ENCODE measurements at places on chromosomes 3 and 15. TPM values are rescaled to one million over a fixed set of nuclear protein-coding genes. Genes with fewer than 3 reads are reported as not detected.

Gene C3orf22
- not detected for total RNA-seq

Gene KCNAB1
- total RNA-seq, result 3.6 TPM

GRCh38 chr15:90316139-90316538 lies 35.9 kb upstream of the ZNF774 start:
- no peak for DNase-seq

DNA sequence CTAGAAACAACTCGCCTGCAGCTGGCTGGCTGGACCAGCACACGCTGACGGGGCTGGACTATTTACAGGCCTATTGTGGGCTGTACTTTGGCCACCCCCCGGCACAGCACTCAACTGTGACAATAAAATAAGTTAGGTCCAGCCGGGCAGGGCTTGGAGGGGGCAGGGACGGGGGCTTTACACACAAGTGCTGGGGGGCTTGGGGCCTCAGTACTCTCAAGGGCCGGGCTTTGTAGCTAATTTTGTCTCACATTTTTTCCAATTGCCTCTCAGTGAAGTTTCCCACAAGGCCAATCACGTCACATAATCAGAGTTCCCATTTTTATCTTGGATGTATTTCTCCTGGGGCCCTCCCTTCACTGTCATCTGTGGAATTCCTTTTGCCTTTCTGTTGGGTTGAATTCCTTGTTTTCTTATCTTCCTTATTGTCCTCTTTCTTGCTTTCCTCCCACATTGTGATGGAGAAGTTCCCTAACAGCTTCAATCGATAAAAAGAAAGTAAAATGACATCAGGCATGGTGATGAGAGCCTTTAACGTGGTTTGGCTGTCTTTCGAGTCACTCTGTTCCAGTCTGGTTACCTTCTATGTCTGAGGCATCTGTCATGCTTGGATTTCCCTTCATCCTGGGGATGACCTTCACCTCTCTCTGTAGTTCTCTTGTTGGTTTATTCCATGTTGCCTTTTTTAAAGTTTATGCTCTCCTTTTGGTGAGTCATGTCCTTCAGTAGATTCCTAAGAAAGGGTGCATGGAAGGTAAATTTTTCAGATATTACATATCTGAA lies 44.1 kb upstream of the CMTM7 start:
- DNase-seq, result peak; percentile 47

- DNase-seq, result no peak
Observed at GRCh38 chr3:188695241-188695640, 476.5 kb upstream of the TPRG1 start.

GRCh38 chr3:7272203-7272602 lies 411.3 kb downstream of the GRM7 start:
- DNase-seq, result no peak

Gene EPB42
- 0.12 TPM for total RNA-seq

DNA sequence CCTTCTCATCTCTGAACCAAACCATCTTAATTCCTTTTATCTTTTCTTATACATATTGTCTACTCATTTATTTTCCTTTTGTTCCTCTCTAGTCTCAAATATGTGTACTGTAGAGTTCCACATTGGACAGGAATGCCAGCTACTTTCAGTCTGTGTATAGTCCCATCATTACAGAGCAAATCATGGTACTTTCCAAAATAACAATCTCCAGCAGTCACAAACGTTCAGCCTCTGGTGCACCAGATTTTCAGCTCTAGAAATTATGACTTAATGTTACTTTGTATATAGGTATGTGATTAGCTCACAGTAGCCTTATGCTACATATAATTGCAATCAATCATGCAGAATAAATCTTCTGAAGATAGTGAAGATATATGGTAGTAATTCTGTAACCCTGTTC lies 32.5 kb upstream of the TM4SF4 start:
- no peak for DNase-seq

DNA sequence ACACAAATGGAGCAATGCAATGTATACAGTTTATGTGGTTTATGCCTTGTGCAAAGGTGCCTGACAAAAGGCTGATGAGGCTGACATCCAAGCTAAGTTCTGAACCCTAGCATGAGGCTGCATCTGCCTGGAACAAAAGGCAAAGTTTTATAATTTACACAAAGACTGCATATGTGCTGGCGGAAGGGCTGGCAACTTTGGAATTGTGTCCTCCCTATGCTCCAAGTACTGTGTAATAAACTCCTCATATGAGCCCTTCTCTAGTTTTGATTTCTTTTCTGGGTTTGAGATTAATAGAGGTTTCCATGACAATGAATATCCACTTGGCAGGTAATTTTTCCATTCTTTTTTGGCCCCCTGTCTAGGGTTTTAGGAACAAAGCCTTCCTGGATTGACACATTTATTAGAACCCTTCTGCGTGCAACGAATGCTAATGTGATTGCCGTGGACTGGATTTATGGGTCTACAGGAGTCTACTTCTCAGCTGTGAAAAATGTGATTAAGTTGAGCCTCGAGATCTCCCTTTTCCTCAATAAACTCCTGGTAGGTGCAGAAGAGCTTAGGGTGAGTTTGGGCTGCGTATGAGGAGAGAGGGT lies 10.8 kb downstream of the PLA1A start:
- DNase-seq, result no peak

GRCh38 chr15:87154761-87155160 lies 1075.1 kb downstream of the AGBL1 start:
- DNase-seq, result no peak

- no peak for DNase-seq
Observed at GRCh38 chr3:35680866-35681650, 41.7 kb downstream of the ARPP21 start.

Gene KBTBD13
- total RNA-seq, result 4.3 TPM

Gene CPN2
- 1.5 TPM for total RNA-seq

- DNase-seq, result no peak
Observed at GRCh38 chr3:90092994-90093393, 985.6 kb downstream of the EPHA3 start.

DNA sequence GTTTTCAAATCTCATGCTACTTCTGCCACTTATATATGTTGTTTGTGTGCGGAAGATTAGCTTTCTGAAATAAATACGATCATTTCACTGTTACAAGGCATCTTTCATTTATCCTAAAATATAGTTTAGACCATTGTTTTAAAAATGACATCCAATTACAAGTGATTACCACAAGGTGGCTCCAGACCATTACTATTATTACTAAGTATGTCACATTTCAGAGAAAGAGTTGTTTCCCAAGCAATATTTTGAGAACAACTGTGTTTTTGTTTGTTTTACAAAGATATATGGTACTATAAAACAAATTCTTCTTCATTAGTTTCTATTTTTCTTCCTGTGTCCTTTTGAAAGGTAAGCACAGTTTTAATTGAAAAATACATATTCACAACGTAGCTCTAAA lies 136.0 kb upstream of the RAP2B start:
- no peak for DNase-seq

GRCh38 chr3:171840811-171841619 lies 2.1 kb upstream of the TMEM212 start:
- no peak for DNase-seq

DNA sequence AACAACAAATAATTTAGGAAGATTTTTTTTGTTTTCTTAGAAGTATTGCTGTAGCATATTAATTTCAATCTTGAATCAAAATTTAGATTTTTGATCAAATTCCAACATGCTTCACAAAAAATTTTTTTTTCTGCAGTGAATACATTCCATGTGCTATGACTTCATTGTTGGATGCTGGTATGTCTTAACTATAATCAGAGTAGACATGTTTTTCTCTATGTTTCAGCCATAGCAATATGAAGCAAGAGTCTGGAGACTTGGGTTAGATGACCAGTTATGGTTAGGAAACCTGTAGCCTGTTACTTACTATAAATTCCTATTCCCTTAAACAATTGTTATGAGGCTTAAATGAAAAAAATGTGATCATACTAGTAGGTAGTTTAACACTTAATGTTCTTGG lies 176.1 kb upstream of the CHL1 start:
- DNase-seq, result no peak

Gene DNAH12
- 0.05 TPM for total RNA-seq

DNA sequence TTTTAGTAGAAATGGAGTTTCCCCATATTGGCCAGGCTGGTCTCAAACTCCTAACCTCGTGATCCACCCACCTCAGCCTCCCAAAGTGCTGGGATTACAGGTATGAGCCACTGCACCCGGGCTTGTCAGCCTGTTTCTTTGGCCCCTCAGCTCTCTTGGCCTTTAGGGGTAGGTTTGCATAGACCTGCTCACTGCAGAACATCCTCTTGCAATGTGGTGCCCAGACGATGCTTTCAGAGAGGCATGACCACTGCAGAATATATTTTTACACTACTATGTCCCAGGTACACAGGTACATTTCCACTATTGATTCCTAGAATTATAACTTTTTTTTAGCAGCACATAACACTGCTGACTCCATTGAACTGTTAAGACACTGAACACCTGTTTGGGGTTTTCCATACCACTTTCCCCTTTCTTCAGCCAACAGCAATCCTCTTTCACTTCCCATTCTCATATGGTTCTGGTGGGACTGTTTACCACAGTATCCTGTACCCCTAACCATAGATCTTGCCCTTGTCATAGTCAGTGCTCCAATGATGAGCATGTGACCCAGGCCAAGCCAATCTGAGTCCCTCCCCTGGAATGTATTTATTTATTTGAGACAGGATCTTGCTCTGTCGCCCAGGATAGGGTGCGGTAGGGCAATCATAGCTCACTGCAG lies 21.1 kb downstream of the CCDC32 start:
- DNase-seq, result no peak

Gene SIDT1
- 0.81 TPM for total RNA-seq

All from heart right ventricle (tissue), 16 donors.